ENCODE measurements at places on chromosomes 1 and 21.

- no peak for DNase-seq
Measured at GRCh38 chr1:15592285-15592684, 7.4 kb upstream of the AGMAT start.

- no peak for DNase-seq
Measured at GRCh38 chr21:16337266-16337665, 607.5 kb downstream of the USP25 start.

DNA sequence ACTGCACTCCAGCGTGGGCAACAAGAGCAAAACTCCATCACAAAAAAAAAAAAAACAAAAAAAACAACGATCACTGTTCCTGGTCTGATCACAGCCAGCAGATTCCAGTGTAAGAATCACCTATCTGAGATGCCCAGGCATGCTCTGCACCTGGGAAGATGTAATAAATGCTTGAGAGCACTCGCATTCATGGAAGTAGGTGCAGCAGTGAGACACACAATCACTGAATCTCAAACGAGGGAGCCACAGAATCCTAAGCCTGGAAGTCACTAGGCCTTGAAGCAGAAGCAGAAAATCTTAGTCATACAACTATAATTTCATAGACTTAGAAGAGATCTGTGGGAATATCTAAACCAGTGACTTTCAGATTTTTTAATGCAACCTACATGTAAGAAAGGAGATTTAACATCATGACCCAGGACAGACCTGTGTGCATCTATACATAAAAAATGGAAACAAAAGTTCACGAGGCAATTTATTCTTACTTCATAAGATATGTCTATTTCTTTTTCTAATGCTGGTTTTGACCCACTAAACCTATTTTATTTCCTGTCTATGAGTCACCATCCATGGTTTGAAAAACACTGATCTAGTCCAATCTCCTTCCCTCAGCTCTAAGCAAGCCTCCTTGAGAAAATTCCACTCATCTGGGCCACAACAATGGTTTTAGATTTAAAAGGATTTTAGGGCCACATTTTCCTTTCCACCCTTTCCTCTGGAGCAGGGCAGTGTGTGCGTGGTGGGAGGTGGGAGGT lies 30.4 kb downstream of the RIMS3 start:
- DNase-seq, result no peak

- no peak for DNase-seq
Measured at GRCh38 chr1:81679942-81680341, 120.8 kb upstream of the ADGRL2 start.

GRCh38 chr21:40244981-40245380 lies 377.7 kb downstream of the PCP4 start:
- no peak for DNase-seq

- DNase-seq, result no peak
Measured at GRCh38 chr1:100343897-100344296, 8.4 kb upstream of the CDC14A start.

DNA sequence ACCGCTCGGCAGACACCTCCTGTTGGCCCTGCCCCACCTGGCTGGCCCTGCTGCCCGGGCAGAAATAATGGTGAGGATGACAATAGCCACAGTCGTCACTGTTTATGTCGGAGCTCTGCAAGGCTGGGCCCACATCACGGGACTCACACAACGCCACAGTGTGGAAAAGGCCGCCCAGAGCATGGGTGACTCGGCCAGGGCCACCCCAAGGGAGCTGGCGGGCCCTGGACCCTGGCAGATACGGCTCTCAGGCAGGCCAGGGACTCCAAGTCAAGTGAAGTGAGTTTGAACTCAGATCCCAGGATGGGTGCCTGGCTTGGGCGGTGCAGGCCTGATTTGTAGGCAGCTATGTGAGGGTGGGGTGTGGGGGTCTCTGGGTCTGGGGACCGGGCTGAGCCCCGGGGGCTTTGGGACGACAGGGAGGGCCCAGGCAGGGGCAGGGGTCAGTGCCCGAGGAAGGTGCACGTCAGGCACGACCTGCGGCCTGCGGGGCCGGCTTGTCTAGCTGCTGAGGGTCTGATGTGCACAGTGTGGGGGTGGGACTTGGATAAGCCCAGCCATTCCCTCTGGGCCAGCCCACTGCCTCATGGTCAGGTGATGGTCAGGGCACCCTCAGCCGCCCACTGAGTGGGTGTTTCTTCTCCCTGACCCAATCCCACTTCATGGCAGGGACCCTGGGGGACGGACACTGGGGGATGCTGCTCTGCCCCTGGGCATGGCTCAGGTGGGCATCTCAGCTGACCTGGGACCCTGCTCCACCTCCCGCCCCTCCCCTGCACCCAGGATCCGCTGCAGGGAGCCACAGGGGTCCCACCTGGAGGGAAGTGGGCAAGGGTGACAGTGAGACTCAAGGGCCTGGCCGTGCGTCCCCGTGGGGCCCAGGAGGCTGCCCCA lies 1.0 kb downstream of the RNF223 start:
- DNase-seq, result no peak

DNA sequence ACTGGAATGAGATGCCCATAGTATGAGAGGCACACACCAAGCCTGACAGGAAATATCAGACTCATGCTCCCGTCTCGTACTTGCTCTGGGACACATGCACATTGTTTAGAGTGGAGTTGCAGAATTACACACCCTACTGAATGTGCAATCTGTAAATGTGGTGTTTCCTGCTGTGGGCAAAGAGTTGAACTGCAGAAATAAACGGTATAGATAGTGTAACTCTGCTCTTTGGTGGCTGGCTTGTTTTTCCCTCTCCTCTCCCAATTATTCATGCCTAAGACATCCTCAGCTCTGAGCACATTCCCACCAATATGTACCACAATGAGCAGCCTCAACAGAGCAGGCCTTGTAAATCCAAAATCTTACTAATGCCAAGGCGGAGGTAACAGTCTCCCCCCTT lies 90.1 kb upstream of the DIRAS3 start:
- no peak for DNase-seq

GRCh38 chr21:42191696-42192595 lies 27.0 kb upstream of the ABCG1 start:
- DNase-seq, result no peak

- DNase-seq, result no peak
Measured at GRCh38 chr1:9230869-9231533, 3.6 kb upstream of the H6PD start.

DNA sequence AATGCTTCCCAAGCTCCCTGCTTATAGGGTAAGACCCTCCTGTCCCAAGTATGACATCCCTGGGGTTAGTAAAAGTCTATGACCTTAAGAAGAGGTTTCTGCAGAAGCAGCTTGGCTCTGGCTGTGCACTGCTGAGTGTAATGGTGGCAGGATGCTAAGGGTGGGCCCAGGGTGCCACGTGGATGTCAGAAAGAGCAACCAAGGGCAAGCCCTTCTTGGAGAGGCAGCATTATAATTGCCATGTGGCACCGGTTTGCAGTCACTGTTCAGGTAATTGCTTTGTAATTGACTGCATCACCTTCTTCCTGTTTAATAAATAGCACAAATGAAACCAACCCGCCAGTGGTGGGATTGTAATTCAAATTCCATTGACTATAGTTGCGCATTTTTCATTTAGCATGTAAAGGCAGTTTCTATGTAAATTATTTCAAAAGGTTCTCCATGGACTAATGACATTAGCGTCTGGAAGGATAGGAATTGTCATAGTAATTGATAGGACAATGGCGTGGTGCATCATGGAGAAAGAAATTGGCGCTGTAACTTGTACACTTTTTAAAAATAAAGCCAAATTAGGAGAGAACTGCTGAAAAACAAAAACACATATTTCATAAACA lies 490.6 kb upstream of the VAMP3 start:
- DNase-seq, result no peak

DNA sequence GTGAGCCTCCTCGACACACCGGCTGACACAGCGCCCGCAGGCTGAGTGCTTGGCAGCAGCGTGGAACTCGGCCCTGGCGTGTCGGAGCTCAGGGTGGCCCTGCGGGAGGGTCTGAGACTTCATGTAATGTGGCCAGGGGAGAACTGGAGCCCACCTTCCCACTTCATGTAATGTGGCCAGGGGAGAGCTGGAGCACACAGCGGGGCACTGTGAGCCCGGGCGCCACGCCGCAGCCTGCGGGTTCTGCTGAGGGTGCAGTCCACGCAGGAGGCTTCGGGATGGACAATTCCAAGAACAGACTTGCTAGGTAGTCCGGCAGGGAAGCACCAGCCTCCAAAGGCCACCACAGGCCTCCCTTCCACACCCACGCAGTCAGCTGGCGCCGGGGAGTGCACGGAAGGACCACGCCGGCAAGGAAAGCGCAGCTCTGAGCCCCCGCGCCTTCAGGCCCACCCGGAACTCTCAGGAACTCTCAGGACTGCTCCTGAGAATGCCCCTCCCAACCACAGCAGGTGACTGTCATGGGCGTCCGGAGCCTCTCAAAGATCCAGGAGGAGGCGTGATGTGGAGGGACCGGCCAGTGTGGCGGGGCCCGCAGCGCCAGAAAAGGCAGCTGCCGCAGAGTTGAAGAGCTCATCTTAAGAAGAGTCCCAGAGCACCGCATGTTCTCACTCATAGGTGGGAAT lies 19.3 kb upstream of the ADARB1 start:
- DNase-seq, result no peak

- DNase-seq, result no peak
Measured at GRCh38 chr21:32378956-32379355, 13.9 kb downstream of the URB1 start.

DNA sequence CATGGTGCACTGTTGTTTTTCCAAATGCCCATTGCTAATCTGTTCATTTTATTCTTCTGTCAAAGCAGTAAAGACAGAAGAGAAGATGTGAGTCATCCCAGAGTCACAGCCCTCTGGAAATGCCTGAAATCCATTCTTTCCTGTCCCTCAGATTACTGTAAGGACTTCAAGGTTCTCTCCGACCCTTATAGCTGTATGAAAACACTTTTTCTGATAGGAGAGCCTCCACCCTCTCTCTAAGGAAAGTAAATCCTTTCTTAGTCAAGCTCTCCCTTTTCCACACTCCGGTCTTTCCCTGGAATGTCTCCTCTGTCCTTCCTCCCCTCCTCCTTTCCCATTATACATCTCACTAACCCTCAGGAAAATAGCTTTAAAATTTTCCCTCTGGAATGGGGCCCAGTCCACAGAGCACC lies 3.5 kb upstream of the PRDX6 start:
- DNase-seq, result no peak

DNA sequence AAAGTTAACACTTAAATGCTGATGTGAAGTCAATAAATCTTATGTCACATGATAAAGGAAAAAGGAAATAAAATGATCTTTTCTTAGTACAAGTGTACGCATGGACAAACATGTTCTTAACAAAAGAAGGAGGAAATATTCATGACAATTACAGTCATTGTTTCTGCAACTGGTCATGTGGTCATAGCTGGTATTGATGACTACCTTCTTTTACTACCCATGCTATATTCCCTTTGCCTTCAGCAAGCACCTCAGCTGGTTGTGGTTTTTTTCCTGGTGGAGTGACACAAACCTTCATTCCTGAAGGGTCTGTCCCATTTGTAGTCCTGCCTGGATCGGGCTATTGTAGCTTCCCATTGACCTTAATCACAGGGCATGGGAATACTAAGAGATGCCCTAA lies 23.4 kb upstream of the TSHB start:
- no peak for DNase-seq

GRCh38 chr1:83990734-83991133 lies 8.2 kb downstream of the TTLL7 start:
- no peak for DNase-seq

DNA sequence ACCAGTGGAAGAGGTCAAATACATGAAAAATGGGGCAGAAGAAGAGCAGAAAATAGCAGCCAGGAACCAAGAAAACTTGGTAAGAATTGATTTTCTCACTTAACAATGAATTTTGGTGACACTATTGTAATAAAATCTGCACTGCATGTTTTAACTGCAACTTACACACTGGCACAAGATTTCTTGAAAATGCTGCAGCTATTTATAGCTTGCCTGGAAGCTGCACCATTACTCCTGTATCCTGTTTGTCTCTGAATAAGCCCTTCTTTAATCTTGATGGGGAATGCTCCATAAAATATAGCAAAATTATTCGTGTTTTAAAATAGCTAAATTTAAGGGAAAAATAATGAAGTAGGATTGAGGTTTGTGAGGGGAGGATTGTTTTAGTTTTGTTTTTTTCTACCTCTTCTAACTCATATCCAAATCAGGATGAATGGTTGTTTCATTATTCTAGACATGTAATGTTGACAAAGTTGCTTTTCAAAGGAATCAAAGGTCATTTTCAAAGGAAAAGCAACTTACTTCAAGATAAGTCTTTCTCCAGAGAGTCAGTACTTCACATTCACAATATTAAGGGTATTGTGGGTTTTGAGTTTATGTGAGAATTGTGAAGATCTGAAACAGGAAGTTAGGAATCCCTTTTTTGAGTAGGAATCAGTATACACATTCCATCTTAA lies 120.9 kb downstream of the C1orf21 start:
- no peak for DNase-seq

GRCh38 chr1:23627069-23627735 lies 64.4 kb upstream of the RPL11 start:
- no peak for DNase-seq

- DNase-seq, result no peak
Measured at GRCh38 chr1:112870887-112871646, 84.9 kb downstream of the SLC16A1 start.

- DNase-seq, result peak; percentile 36
Measured at GRCh38 chr1:226737819-226738420, 1.2 kb downstream of the ITPKB start.

GRCh38 chr1:32741059-32741412 lies 38.5 kb upstream of the SYNC start:
- DNase-seq, result no peak

GRCh38 chr1:63704443-63704842 lies 69.4 kb upstream of the ROR1 start:
- DNase-seq, result no peak

GRCh38 chr1:80341021-80341420 lies 1334.5 kb upstream of the ADGRL4 start:
- DNase-seq, result no peak

- no peak for DNase-seq
Measured at GRCh38 chr1:41341365-41341683, 19.9 kb upstream of the FOXO6 start.

GRCh38 chr1:27071049-27071416 lies 58.4 kb upstream of the TENT5B start:
- no peak for DNase-seq

DNA sequence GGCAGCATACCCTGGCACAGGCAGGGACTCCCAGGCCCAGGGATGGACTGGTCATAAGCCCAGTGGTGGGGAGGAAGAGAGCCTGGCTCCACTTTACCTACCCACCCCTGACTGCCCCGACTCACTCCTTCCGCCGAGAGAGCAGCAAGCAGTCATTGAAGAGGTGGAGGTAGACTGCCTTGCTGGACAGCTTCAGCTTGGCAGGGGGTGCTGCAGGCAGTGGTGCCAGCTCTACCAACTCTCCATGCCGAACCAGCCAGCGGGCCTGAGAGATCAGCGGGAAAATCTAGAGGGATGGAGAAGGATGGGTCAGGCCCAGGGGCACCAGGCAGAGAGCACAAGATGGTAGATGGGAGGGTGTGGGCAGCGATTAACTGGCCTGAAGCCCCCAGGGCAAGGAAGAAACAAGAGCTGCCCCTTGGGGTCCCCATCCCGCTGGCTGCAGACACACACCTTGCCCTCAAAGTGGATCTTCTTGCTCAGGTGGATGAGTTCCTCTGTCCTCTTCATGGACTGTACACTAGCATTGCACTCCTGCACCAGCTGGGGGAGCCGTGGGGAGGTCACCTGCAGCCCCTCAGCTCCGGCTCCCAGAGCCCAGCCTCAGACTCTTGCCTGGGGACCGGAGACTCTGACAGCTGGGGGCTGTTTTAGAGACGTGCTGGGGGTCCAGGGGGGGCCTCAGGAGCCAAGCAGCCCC lies 7.7 kb downstream of the ARHGEF19 start:
- no peak for DNase-seq

GRCh38 chr1:113850127-113850796 lies 21.2 kb downstream of the PTPN22 start:
- DNase-seq, result no peak
